Stimulated activated CD8-positive, alpha-beta memory T cell treated with anti-CD3 and anti-CD28 coated beads, Interleukin-12 subunit alpha, Interleukin-12 subunit beta, amount 100 ng/mL, for 1 hour (primary cell): ENCODE measurements at places on chromosomes 3 and 15.

DNA sequence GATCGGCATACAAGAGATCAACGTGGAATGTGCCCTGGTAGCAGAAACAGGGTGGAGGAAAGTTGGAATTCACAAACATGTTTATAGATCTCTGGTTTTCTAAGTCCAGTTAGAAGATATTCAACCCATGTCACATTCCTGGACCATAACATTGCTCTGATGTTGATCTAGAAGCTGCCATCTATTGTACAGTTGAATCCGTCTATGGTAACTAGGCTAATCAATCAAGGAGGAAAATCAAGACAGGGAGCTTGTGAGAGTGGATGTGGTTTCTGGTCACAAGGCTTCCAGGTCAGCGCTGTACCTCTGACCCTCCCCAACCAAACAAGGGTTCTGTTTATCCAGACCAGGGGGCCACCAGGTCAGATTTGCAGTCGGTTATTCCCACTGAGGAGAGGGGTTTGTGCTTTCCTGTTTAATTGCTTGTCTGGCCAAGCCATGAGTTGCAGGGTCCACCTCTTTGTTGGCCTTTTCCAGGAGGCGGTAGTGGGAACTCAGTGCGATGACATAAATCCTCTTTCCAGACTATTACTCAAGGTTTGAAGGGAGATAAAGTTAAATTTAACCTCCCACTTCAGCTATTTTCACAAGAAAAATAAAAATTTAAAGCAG is 130.3 kb downstream of the SLCO3A1 start:
- DNase-seq: no peak

DNA sequence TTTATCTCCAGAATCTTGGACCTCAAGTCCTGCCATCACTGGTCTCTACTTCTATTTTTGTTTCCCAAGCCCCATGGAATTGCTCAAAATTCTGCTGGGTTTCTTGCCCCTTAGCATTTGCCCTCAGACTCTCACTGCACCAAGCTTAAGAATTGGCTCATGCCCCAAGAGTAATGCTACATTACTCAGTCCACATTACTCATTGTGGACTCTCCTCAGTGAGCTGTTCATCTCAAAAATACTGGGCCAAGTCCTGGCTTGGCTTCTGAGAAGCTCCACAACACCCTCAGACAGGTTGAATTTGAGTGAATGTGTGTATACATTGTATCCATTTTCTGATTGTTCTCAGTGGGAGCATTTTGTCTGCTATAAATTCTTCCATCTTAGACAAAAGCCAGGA is 364.4 kb upstream of the ARHGEF26 start:
- DNase-seq: no peak

DNA sequence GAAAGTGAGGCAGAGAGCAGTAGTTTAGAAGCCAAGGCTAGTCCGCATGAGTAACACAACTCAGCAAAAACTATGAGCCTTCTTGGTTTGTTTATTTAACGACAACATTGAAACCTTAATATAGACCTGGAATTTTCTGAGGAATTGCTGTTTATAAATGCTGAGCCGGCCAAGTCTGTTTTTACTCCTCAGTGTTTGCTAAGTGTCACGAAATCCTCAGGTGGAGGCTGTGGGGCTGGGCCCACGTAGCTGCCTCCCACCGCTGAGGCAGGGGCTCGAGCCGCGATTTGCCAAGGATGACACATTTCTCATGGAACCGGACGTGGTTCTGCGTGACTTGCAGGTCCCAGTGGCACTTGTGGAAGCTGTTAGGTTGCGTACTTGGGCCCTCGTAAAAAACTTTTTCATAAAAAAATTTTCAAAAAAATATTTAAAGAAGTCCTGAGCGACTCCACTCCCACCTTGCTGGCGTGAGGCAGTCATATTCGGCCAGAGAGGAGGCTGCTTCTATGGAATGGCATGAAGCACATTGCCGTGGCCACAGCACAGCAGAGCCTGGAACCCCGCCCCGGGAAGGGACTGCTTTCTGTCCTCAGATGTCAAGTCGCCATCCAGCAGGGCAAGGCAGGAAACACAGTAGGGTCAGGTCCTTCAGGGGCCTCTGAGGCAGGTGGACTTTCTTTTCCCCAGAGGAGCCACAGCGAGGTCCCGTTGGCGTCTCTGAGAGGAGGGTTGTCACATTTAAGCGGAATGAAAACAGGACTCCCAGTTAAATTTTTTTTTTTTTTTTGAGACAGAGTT is 64.8 kb upstream of the PCSK6 start:
- no peak for DNase-seq

GRCh38 chr3:105608623-105609022 is 241.9 kb downstream of the ALCAM start:
- DNase-seq: no peak

GRCh38 chr3:133563186-133563591 is 10.3 kb upstream of the CDV3 start:
- no peak for DNase-seq

GRCh38 chr3:13616359-13616758 is 67.4 kb downstream of the FBLN2 start:
- no peak for DNase-seq

DNA sequence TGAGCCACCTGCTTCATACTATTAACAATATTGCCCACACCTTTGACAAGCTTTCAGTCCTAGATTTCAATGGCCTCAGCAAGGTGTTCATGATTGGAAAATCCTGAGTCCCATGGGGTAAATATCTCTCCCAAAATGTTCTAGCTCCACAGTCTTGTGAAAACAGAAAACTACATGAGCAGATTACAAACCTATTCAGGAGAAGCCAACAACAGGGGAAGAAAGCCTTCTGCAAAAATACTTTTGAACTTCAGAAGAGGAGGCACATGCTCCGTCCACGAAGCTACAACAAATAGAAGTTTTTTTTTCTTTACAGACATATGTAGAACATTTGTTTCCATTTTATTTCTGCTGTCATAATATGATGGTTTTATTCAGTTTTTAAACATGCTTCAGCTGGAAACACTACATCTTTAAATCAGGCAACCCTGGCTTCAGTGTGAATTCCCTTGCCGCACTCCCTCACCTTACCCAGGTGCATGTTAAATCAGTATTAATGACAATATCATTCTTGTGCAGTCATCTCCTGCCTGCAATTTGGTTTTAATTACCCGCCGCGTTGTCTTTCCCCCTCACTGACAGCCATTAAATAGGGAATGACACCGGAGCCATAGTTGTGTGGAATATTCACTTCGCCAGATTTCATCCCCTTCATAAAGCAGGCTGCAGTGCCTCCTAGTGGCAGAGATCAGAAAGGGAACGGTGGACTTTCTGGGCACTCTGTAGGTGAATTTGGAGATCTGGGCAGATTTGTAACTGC is 725.5 kb upstream of the ARRDC4 start:
- no peak for DNase-seq

- no peak for DNase-seq
Observed at GRCh38 chr3:88149101-88149508, 654 bp upstream of the C3orf38 start.

DNA sequence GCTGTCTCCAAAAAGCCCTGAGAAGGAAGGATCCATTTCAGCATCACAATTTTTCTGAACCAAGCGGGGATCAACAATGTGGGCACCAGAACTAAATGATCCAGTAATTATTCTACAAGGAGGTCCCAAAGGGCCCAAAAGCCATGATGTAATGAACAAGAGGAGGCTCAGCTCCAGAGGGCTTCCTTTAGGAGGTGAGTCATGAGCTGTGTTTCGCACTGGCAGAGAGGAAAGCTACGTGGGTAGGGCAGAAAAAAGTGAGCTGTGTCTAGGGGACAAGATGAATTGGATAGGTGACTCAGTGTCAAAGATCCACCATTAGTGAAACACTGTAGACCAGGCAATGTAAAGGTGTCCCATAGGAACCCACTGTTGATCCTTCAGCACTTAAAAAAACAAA is 113.4 kb downstream of the RORA start:
- DNase-seq: no peak

DNA sequence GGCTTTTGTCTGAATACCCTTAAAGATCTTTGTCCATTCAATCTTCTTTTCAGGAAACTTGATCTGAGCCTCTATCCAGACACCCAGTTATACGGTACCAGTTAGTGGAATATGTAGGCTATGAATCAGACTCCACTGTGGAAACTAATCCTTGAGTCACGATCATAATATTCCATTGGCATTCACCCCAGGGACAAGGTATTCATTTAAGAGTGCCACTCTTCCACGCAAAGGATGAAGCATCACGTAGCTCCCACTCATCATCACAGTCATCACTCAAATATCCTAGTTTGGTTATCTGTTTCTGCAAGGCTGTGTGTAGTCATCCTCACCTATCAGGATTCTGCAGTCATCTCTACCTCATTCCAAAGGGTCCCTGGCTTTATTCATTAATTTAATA is 85.6 kb downstream of the NEDD4 start:
- DNase-seq: no peak

DNA sequence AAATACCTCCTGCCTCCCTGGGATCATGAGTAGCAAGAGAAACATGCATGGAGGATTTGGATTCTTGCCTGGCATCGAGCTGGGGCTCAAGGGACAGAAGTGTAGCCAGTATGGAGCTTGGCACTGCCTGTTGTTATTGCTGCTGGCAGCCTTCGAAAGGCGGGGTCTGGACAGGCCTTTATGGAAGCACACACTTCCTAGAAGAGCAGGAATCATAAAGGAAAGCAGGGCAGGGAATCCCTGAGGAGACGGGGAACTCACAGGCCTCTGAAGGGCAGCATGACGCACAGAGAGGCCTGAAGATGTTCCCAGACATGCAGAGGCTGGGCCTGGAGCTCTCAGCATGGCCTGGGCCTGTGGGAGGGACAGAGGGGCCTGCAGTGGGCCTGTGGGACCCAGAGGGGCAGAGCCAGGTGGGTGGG is 18.6 kb upstream of the SLC41A3 start:
- DNase-seq: no peak

GRCh38 chr3:119310071-119310470 is 15.9 kb downstream of the ARHGAP31 start:
- DNase-seq: no peak

- DNase-seq: no peak
Observed at GRCh38 chr3:5194341-5194740, 6.8 kb downstream of the EDEM1 start.

DNA sequence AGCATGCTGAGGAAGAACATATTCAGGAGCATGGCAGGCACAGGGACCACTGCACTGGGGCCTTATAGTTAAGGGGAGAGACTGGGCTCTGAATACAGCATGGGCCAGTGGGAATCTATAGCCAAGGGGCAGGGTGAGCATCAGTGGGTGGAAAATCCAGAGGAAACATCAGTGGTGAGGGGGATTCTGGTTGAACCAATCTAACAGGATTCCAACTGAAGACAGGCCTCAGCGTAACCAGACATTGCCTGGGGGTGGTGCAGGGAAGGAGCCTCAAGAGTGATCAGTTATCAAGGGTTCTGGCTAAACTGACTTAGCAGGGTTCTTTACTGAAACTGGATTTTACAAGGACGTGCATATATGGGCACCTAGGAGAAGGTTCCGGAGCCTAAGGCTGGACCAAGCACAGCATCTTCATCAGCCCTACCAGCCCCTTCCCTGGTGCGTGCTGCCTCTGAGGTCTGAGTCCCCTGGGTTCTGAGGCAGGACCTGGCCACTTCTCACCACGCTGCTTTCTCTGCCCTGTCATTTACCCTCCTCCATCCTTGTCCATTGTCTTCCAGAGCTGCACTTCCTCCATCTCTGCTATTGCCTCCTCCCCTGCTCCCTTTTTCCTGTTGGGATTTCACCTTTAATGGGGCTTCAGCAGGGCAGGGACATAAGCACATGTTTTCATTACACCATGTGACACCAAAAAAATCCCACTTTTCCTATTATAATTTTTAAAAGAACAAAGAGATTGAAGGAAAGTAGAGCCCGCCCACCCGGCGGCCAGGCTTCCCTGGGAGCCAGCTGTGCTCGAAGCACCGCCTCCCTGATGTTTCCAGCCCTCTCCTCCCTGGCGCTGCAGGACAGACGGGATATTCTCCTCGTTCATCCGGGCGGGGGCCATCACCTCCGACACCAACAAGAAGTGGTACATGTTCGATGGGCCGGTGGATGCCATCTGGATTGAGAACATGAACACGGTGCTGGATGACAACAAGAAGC is 52.1 kb downstream of the DNAH1 start:
- DNase-seq: no peak

GRCh38 chr3:64411101-64411500 is 185.8 kb upstream of the PRICKLE2 start:
- DNase-seq: no peak

DNA sequence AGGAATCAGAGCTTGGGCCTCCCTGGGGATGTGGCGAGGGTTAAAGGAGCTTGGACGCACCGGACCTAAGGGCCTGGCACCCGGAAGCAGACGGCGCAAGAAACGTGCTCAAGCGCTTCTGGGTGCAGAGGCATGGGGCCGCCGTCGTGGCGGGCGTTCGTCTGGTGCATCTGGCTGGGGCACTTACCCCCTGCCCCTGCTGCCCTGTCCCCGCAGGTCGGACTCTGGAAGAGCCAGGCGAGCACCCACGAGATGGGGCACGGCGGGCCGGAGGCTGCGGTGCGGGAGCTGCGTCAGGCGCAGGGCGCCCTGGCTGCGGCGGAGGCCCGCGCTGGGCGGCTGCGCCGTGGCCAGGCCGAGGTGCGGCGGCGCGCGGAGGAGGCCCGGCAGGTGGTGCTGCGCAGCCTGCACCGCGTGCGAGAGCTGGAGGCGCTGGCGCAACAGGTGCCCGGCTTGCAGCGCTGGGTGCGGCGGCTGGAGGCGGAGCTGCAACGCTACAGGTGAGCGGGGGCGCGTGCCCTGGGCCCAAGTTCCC is 2.5 kb downstream of the EFCC1 start:
- DNase-seq: no peak

DNA sequence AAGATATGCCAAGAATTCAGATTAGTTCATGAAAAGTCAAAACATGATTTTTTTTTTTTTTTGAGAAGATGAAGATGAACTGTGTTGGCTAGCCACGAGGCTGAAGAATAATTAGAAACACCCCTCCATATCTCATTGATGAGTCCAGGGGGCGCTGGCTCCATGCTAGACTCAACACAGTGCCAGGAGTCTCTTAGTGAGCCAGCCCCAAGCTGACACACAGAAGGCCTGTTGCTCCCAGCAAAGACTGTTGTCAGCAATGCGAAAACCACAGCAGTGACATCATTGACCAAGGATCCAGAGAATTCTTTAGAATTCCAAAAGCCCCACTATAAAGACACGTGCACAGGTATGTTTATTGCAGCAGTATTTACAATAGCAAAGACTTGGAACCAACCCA is 185.2 kb downstream of the ANXA2 start:
- DNase-seq: no peak

GRCh38 chr3:27521179-27521871 is 37.1 kb upstream of the SLC4A7 start:
- no peak for DNase-seq

- DNase-seq: no peak
Observed at GRCh38 chr3:171129827-171130226, 103.3 kb upstream of the SLC2A2 start.

DNA sequence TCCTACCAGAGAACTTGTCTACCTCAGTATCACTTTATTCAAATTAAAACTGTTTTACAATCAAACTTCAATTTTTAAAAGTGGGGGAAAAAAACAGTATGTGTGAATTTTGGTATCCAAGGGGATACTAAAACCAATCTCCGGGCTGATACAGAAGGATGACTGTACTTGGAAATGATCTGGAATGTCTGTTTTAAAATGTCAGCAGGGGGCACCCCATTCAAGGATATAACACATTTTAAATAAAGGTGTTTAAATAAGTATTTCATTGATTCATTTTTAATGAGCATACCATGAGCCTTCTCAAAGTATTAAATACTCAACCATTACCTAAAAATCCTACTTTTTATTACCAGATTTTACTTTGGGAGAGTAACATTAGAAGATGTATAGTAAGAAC is 67.9 kb downstream of the ULK4 start:
- no peak for DNase-seq
